ENCODE measurements at places on chromosomes 5 and 9.

DNA sequence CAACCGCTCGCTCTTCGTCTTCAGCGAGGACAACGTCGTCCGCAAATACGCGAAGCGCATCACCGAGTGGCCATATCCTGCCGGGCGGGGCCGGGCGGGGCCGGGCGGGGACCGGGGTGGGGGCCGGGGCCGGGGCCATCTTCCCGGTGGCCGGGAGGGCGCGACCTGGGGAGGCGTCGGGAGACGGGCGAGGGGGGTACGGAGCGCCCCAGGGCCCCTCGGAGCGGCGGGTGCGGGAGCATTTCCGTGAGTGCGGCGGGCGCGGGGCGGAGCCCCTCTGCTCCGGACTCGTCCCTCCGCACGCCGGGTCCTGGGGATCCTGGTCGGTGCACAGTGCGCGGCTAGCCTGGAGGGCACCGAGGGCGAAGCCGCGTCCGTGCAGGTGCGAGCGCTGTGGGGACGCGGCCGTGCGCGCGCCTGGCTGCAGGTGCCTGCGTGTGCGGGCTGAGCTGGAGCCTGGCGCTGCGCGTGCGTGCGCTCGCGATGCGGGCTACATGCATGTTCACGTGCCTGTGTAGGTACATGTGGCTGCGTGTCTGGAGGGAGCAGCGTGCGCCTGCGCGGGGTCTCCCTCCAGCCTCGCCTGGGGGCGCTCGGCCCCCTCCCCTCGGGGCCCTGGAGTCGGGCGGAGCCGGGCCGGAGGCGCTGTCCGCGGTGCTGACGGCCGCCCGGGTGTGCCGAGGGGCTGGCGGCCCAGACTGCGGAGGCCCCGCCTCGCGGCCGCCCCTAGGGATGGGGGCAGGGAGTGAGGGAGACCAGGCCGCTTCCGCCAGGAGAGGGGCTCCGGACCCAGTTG lies 762 bp downstream of the CACNA1B start:
- peak; percentile 55 for DNase-seq

- DNase-seq: peak; percentile 29
Observed at GRCh38 chr9:21831841-21832509, 29.5 kb downstream of the MTAP start.

DNA sequence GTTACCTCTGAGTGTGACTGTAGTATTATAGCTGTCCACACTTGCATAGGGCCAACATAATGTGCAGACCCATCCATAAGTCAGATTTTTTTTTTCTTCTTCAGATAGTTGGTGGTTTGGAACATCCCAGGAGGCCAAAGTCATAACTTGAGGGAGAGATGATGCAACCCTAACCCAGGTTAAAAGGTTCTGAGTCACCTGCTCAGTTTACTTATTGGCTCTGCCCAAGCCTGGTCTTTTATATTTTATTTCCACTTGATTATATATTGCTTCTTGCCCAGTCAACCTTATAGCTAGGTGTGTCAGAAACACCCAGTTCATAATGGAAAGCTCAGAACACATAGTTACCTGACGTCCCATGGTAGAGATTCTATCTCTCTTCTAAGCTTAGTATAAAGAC lies 113.1 kb upstream of the PCSK1 start:
- no peak for DNase-seq

GRCh38 chr9:108274971-108275370 lies 580.8 kb downstream of the ACTL7B start:
- DNase-seq: no peak

DNA sequence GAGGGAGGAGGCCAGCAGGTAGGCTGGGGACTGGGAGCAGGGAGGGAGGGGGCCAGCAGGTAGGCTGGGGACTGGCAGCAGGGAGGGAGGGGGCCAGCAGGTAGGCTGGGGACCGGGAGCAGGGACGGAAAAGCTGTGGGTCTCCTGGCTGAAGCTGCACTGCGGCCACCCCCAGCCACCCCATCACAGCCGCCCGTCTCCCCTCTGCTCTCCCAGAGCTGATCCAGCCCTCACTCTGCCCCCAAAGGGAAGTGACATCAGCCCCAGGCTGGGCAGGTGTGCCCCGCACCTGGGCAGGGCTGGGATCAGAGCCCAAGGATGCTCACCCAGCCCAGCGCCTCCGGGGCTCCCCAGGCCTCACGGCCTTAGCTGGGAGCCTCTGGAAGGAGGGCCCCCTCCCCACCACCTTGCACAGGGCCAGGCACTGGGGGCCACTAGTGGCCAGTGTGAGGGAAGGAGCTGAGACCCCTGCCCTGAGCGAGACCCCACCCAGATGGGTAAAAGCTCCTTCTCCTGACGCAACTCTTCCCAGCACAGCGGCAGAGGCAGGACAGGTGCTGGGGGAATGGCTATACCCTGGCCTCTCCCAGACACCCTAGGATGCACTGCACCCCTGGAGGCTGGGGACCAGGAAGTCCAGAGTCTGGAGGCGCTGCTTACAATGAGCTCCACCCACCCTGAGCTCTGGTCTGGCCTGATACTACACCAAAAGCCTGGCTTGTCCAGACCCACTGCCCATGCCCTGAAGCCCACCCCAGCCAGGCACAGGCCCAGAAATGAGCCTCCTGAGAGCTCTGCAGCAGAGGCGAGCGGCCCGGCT lies 11.6 kb downstream of the AGPAT2 start:
- no peak for DNase-seq

DNA sequence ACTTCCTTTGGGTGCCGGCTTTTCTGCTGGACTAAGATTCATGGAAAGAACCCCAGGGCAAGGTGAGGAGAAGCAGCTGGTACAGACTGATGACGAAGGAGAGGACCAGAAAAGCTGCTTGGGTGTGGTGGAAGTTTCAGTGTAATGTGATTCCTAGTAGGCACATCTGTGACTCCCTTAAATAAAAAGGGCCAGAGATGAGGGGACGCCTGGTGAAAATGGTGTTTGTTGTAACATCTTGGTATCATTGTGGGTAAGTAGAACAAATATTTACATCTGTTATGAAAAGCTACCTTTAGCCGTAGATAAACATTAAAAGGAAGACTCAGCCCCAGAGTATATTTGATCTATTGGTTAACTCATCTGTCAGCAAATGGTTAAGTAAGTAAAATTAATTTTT lies 33.8 kb downstream of the OTULINL start:
- DNase-seq: no peak

All from GM03348 (cell line).